ENCODE measurements at places on chromosomes 7 and 10.

GRCh38 chr7:151087245-151088018, 1.2 kb downstream of the AGAP3 start:
- peak; percentile 92 for DNase-seq

DNA sequence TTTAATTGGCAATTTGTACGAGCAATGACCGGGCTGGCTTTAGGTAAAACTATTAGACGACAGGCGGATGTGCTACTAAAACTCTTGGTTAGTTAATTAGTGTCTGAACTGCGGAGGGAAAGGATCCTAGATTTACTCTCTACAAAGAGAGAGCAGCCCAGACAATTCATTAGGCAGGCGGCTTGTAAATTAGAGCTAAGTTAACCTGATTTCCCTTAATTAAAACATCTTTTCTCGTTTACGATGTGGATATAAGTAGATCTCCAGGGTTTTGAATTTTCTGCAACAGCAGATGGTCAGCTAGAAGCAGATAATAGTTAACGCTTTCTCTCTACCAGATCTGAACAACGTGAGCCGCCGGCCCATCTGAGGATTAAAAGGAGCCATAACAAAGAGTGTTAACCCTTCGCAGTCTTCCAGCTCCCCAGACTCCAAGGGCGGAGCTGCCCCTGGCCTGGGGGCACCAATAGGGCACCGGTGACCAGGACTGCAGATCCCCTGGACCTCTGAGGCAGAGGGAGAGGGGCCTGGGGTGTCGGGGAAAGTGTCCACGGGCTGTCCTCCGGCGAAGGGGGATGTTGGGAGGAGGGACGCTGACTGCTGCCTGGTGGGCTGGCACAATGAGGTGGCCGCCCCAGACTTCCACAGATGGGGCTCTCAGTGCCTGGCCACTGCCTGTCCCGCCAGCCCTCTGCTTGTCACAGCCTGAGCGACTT, 6.3 kb upstream of the UNCX start:
- DNase-seq: no peak

DNA sequence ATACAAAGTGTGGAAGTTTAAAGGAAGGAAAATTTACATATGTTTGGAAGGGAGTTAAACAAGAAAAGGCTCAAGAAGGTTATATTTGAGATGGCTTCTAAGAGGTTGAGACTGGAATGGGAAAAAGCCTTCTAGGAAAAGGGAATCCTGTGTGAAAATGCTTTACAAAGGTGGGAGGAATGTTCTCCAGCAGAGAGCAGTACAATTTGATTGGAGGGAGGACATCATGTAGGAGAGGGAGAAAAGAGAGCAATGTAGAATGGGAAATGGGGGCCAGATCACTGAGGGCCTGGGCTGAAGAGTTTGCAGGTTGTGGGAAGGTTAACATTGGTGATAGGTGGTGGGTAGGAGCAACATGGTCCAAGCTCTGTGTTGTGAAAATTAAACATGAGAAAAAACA, 366.9 kb downstream of the XPNPEP1 start:
- DNase-seq: no peak

DNA sequence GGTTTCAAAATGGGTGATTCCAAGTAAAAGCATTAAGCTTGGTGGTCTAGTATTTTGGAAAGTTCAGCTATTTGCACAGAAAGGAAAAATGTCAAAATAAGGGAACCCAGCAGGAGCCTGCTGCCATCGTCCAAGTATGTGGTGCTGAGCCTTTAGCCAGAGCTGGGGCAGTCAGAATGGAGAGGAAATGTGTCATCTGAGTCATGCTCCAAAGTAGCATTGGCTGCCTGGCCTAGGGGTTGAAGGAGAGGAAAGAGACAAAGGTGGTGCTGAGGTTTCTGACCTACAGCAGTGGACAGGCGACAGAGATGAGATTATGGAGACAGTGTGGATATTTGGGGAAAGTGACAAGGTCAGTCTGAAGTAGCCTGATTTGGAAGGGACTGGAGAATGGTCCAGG, 103.9 kb downstream of the PLCE1 start:
- no peak for DNase-seq

DNA sequence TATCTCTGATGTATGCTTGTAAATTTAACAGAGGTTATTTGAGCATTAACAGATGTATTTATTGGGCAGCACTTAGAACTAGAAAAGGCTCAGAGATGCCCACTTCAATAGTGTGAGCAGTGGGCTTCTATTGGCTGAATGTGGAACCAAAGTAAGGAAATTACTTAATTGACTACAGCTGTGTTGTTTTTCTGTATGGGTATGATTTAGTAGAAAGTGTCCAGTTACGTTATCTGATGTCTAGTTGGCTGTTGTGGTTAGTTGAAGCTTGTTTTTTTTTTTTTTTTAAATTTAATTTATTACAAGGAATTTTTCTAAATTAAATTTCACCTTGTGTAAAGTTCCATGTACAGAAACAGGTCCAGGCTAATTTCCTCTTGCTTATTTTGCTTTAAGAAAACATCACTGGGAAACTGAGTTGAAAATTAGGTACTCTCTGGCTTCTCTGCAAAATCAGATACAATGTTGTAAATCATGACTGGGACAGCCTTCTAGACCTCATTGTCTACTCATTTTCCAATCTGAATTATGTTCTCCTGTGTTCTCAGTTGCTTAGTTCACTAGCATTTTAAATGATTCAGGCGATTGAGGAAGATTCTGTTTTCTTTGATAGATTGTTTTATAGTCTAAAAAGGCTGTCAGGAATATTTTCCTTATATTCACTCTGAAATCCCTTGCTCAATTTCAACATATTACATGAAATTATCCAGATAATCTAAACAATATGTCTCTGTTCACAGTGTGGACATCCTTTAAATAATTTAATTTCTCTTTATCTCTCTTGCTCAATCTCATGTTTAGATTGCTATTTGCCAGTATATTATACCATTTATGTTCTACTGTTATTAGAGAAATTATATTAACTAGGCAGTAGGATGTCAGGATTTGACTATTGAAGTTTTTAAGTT, 53.0 kb downstream of the PHF14 start:
- DNase-seq: no peak

- DNase-seq: peak; percentile 38
These were observed 1.7 kb downstream of the ADAP1 start for GRCh38 chr7:952548-953441.

DNA sequence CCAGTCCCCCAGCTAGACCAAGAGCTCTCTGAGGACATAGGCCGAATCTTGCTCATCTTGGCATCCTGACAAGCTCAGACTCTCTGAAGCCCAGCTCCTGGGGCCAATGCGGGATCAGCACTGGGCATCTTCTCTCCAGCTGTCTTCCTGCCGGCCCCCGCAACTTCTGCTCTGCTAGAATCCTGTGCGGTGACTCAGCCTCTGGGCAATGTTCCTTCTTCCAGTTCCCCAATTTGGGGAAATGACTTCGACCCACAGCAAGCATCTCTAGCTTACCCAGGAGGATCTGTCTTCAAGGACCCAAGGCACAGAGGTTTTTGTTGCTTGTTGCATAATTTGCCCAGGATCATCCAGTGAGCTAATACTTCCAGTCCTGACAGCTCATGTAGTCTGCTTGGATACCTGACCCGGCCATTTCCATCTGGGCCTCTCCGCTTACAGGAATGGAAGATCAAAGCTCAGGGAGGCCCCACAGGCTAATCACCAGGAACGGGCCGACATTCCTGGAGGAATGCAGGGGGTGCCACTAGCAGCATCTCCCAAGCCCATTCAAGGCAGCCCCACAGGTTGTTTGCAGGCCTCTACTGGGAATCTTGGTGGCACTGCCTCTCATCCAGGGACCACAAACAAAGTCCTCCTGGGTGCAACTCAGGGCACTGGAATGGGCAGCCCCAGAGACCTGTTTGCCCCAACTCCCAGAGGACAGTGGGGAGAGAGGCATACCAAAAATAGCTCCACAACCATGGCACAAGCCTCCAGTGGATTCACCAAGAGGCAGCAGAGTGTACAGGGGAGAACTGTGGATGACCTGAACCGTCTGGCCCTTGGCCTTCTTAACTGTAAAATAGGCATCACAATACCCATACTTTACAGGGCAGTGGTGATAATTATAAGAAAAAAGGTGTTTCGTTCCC, 151.9 kb downstream of the NEURL1 start:
- DNase-seq: peak; percentile 91

GRCh38 chr7:129853661-129854268, 99.0 kb downstream of the UBE2H start:
- DNase-seq: no peak

DNA sequence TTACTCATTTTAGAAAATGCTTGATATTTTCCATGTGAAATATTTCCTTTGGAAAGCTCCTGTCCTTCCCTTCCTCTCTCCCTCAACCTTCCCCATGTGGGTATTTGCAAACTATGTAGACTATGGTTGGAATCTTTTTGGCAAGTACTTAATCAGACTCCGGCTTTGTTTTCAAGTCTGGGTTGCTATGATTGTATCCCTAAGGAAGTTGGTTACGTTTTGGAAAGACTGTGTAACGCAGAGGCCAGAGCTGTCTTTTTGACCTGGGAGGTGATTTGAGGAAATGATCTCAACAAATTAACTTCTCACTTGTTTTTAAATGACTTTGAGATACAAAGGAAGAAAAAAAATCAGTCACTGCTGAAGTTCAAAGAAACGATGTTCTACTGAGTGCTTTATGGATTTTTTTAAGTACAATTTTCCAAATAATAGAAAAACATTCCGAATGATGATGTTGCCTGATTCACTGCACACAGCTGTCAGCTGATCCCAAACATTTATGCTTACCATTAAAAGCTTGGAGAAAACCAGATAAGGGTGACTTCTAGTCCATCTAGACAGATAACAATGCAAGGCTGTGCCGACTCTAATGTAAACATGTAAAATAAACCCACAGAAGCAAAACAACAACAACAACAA, 145.5 kb upstream of the CELF2 start:
- peak; percentile 55 for DNase-seq

GRCh38 chr10:71729161-71729636, 9.6 kb upstream of the C10orf105 start:
- DNase-seq: peak; percentile 81

DNA sequence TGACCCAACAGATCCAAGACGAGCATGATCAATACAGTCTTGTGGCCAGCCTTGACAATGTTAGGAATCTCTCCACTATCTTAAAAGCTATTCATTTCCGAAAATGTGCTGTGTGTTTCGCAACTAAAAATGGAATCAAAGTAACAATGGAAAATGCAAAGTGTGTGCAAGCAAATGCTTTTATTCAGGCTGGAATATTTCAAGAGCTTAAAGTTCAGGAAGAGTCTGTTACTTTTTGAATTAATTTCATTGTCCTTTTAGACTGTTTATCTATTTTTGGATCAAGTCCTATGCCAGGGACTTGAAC, 24.3 kb upstream of the TIAL1 start:
- DNase-seq: no peak

DNA sequence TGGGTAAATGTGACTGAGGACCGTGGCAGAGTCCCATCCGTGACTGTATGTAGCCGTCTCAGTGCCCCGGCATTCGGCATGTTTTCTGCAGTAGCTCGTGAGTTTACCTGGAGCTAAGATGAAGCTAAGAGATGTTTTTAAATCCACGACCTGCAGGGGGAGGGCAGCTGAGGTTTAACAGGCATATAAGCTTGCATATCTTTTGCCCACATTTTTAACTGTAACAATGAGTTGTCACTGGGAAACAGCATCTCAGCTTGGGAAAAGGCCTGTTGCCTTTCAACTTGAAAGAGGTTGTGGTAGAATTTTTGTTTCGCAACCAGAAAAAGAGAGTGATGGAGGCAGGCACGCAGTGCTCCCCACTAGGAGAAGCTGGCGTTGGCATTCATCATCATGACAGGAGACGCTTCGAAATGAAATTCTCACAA, 77.7 kb downstream of the CELF2 start:
- no peak for DNase-seq

DNA sequence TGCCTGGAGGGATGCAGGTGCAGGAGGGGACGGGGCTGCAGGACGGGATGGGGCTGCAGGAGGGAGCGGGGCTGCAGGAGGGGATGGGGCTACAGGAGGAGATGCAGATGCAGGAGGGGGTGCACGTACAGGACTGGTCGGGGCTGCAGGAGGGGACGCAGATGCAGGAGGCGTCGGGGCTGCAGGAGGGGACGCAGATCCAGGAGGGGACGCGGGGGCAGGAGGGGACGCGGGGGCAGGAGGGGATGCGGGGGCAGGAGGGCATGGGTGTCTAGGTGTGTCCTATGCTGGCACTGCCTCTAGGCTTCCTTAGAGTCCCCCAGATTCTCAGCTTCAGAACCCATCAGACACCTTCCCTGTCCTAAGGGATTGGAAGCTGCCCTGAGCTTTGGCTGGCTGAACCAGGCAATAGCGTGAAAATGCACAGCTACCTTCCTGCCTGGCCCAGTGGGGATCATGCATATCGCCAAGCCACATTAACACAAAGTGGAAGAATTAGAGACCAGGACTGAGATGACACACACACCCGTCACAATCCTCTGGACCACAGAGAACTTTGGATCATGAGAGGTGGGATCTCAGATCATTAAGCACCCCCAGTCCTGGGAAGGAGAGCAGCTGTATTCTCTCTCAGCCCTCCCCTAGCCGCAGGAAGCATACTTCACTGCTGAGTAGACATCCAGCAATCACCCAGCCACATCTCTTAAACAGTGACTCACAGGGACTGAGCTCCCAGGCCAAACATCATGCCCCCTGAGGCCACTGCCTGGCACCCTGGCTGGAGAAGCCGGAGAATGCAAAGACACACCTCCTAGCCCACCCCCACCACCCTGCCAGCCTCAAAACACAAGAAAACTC, 67.3 kb downstream of the VWA2 start:
- DNase-seq: no peak

GRCh38 chr10:93280121-93280698, 201.9 kb downstream of the MYOF start:
- DNase-seq: no peak

GRCh38 chr10:22619101-22619500, 95.3 kb downstream of the PIP4K2A start:
- DNase-seq: no peak

- DNase-seq: no peak
These were observed 9.4 kb upstream of the KNDC1 start for GRCh38 chr10:133150656-133151055.

DNA sequence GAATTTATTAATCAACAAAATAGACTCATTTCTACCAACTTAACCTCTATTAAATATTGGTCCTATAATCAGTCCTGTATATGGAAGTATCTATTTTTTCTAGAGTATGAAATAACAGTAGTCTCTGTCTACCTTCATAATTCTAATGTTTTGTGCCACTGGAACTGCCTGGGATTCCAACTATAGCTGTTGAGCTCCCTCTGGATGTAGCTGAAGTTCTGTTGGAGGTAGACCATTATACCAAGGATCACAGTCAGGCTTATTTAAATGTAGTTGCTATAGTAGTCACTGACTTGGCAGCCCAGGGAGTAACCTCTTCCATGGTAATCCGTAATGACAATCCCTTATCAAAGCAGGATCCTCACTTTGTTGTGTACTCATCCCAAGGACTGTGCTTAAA, 48.5 kb upstream of the PHYHIPL start:
- no peak for DNase-seq

- DNase-seq: no peak
These were observed 12.2 kb upstream of the LFNG start for GRCh38 chr7:2507208-2507916.

- DNase-seq: no peak
These were observed 527.3 kb upstream of the GHITM start for GRCh38 chr10:83612050-83612449.

Measured in aorta (tissue), 5 donors.